ENCODE measurements at places on chromosomes 1 and 21.

DNA sequence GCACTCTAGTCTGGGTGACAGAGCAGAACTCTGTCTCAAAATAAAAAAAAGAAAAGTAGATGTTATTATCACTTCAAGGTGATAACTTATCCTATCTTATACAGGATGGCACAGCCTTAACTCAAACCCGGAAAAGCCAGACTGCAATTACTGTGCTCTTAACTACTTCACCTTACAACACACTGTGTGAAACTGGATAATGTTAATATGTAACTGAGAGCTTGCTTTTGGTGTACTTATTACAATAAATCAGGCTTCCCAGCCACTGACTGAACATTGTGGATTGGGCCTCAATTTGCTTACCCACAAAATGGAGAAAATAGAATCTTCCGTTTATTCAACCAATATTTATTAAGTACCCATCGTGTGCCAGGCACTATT, 1.4 kb downstream of the ORC1 start:
- no peak for DNase-seq

- no peak for DNase-seq
Observed at GRCh38 chr1:211775170-211775569, 55.4 kb downstream of the LPGAT1 start.

DNA sequence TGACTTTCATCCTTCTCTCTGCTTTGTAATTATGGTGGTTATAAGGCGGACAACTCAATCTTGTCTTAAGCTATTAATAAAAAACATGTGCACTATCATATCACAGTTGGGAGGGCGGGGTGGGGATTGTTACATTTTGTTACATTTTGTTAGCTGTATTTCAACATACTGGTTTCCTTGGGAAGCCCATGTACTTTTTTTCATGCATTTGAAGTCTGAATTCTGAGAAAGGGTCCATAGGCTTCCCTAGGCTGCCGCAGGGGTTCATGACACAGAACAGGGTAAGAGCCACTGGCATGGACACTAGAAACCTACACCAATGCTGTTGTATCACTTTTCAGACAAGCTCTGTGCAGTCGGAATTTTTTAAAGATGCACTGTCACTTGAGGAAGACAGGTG, 178.8 kb downstream of the ETS2 start:
- DNase-seq: no peak

- DNase-seq: no peak
Observed at GRCh38 chr1:192497214-192497794, 78.3 kb upstream of the RGS1 start.

DNA sequence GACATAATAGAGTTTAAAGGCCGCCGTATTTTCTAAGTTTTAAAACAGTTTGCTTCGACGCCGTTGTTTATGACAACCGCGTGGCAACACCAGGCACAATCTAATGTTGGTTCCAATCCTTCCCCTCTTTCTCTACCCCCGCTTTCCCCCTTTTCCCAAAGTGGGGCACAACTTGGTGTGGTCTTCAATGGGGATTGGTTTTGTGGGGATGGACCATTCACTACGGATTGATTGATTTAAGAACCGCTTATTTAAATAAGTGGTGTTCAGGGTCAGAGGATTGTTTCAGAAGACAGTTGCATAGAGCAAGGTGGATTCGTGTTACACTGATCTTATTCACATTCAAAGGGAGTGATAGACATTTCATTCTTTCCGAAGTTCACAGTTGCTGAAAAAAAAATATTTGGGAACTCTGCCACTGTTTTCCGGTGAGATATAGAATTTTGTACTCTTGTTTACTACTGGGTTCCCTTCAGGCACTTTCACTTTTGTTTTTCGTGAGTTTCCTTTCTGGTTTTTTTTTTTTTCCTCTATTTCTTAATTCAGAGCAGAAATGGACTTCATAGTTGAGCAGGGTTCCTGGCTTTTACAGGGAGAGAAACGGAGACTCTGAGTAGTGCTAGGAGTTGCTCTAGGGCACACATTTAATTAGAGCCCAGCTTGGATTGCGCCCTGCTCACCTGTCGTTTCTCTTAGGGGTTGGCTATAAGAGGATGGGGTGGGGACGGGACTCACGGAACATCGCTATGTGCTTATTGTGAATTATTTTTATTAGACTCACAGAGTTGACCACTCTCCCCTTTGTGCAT, 79.6 kb upstream of the AK4 start:
- no peak for DNase-seq

DNA sequence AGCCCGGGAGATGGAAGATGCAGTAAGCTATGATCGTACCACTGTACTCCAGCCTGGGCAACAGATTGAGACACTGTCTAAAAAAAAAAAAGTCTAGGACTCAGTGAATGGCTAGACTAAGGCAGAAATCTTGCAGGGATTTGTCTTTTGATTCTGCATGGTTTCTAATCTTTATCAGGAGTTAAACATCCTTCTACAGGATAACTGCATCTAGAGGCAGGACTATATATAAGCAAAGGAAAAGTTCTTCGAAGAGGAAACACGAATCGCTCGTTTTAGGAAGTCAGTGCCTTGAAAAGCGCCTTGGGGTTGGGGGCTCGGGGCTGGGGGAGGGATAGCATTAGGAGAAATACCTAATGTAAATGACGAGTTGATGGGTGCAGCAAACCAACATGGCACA, 602 bp upstream of the UFC1 start:
- DNase-seq: no peak

DNA sequence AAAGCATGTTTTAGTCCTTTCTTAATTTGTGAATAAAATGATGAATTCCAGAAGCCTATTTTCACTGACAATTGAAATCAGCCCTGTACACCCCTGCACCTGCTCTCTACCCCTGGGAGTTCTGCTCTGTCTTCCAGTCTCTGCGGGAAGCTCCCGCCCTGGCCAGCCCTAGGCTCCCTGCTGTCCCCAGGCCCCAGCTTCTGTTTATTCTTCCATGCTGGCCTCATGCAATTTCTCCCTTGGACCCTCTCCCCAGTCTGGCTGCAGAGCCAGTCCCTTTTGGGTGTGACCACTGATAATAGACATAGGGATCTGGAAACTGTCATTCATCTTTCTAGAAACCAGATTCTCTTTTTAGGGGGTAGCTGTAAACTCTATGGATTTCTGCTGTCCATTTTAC, 258.6 kb downstream of the GRIK3 start:
- DNase-seq: no peak

DNA sequence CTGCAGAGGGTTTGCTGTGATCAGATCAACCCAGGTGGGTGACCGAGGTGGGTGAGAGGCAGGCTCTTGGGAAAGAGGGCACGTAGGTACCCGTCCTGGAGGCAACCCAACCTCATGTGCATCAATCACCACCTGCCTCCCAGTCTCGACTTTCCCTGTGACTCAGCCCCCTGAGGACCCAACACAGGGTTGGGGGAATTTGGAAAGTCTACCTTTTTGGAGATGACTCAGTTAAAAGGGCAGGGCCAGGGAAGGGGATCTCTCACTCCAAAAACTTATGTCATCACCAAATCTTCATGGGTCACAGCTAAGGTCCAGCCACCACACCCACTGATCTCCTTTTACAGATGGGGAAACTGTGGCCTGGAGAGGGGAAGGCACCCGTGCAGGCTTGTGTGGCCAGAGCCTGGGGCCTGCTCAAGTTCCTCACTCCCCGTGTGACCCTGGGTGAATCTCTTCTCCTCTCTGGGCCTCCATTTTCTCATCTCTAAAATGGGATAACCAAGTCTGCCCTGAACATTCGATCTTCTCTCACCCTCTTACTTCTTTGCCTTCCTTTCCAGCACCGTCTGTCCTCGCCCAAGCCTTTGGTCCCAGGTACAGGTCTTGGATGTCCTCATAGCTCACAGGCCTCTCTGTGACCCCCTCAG, 34.6 kb upstream of the WNT4 start:
- DNase-seq: no peak

GRCh38 chr1:160375788-160376524, 9.1 kb downstream of the NHLH1 start:
- no peak for DNase-seq

DNA sequence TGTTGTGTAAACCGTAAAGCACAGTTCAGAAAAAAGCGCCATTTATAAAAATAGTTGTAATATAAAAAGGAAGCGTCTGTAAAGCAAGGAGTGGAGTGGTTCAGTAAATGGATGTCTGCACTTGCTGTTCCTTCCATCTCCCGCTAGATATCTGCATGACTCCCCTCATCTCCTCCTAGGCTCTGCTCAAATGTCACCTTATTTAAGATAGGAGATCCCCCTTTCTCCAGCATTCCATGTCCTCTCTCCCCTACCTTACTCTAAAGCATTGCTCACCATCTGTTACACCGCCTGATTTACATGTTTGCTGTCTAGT, 745 bp downstream of the MUL1 start:
- no peak for DNase-seq

- no peak for DNase-seq
Observed at GRCh38 chr1:196590012-196590708, 18.1 kb downstream of the KCNT2 start.

- DNase-seq: no peak
Observed at GRCh38 chr1:209840611-209841010, 12.8 kb downstream of the UTP25 start.

DNA sequence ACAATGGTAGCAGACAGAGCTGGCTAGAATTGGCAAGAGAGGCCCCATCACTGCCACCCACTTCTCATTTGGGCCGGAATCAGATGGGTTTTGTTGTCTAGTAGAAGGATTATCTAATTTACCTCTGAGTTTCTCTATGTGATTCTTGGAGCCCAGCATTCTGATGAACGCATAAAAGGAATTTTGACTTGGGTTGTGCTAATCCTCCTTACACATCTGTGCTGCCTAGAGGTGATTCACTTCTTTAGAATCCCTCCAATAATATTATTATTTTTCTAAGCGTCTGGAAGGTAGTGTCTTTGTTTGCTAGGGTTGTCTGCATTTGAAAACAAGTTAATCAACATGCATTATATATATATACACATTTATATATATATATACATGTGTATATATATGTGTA, 118.1 kb downstream of the RUNX1 start:
- DNase-seq: no peak

DNA sequence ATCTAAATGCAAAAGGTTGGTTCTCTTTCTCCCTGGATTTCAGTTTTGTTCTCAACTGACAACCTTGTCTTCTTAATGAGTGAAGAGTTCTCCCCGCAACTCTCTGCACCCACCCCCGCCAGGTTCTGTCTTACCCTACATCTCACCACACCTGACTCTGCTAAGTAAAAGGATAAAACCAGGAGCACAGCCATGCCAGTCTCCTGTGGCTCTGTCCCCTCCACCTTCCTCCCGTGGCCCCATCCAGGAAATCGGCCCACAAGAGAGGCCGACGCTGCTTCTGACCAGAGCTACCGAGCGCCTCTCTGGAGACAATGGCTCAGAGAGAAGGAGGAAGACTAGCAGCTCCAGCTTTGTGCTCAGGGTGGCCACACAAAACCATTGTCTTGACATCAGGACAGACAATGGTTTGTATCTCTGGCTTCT, 72.2 kb downstream of the PLEKHA6 start:
- no peak for DNase-seq

DNA sequence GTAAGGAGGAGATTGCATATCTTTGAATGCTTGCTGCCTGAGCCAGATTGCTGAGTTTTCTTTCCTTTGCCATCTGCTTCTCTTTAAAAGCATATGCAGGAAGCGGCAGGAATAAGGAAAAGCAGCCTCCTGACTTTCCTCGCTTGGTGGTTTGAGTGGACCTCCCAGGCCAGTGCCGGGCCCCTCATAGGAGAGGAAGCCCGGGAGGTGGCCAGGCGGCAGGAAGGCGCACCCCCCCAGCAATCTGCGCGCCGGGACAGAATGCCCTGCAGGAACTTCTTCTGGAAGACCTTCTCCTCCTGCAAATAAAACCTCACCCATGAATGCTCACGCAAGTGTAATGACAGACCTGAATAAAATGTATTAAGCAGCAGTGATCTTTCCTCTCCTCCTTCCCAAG, 1.5 kb downstream of the CORT start:
- no peak for DNase-seq

DNA sequence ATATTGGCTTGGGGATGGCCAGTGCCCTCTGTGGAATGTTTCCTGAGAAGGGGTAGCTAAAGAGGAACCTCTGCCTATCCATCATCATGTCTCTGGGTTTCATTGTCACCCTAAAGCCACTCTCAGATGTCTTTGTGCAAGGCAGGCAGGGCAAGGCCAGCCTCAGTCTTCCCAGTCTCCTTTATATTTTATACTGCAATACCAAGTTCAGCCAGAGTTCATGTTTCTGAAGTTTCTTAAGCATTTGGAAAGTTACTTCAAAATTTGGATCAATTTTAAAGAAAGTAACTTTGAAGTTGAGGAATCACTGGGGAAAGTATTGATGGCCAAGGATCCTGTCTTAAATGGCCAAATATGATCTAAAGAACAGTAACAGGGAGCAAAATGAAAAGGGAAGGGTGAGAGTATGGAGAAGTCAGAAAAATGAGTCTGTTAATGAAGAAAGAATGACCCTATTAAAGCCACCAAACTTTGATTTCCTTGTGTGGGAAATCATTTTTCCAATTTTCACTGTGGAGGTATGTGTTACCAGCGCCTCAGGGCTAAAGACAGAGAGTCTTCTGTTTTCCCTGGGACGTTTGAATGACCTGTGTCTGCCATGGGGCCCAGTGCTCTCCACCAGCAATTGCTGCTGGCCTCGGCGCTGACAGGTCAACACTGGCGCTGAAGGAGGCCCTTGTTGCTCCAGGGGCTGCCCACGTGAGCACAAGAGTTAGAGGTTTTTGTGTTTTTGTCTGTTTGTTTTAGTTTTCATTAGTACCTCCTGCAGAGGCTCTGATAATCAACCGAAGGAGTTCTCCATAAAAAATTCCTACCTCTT, 93.9 kb downstream of the ATP5PO start:
- DNase-seq: no peak

DNA sequence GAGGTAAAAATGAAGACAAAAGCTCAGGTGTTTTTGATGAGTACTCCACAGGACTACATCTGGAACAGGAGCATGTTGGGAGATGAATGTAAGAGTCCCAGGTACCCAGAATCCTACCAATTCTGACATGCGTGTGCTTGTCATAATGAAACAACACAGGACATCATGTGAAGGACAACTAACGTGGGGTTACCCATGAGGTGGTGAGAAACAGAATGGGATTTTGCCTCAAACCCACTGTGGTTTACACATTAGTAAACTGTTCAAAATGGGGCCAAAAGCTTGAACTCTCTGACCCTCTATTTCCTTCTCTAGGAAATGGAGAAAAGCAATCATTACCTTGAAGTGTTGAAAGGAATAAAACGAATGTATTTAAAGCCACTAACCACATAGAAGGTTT, 266.2 kb downstream of the RGS7 start:
- no peak for DNase-seq

GRCh38 chr1:23254584-23254983, 37.3 kb upstream of the HTR1D start:
- no peak for DNase-seq

DNA sequence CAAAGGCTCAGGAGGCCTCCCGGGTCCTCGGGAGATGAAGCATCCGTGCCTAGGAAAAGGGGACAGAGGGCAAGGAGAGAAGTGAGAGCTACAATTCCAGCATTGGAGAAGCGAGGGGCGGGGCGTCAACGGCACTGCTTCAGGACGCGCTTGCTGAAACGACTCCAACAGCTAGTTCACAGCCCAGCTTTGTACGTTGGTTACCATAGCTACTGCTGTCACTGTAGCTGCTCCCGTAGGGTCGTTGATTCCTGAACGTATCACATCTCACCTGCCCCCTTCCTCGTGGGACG, 63.1 kb downstream of the TOR1AIP2 start:
- DNase-seq: no peak

Data from esophagus squamous epithelium (tissue), 5 donors.